ENCODE measurements at places on chromosomes 1 and 21. TPM values are rescaled to one million over a fixed set of nuclear protein-coding genes. Genes with fewer than 3 reads are reported as not detected.

Gene CNIH3
- total RNA-seq: 0.98 TPM

Gene PEAR1
- total RNA-seq: 46.9 TPM

Gene PCP4L1
- not detected for total RNA-seq

Gene LHX4
- under 0.01 TPM for total RNA-seq

Gene SHE
- 66.0 TPM for total RNA-seq

Gene F13B
- not detected for total RNA-seq

Gene MAST2
- total RNA-seq: 27.4 TPM

Gene LCE1C
- total RNA-seq: not detected

Gene OLFML3
- total RNA-seq: 4.6 TPM

Data from vein endothelial cell (primary cell).